ENCODE measurements at places on chromosomes 4 and X. TPM values are rescaled to one million over a fixed set of nuclear protein-coding genes. Genes with fewer than 3 reads are reported as not detected.

- DNase-seq, result no peak
Measured at GRCh38 chrX:119206203-119206602, 29.9 kb upstream of the PGRMC1 start.

- DNase-seq, result no peak
Measured at GRCh38 chrX:110437686-110438085, 79.0 kb downstream of the RTL9 start.

DNA sequence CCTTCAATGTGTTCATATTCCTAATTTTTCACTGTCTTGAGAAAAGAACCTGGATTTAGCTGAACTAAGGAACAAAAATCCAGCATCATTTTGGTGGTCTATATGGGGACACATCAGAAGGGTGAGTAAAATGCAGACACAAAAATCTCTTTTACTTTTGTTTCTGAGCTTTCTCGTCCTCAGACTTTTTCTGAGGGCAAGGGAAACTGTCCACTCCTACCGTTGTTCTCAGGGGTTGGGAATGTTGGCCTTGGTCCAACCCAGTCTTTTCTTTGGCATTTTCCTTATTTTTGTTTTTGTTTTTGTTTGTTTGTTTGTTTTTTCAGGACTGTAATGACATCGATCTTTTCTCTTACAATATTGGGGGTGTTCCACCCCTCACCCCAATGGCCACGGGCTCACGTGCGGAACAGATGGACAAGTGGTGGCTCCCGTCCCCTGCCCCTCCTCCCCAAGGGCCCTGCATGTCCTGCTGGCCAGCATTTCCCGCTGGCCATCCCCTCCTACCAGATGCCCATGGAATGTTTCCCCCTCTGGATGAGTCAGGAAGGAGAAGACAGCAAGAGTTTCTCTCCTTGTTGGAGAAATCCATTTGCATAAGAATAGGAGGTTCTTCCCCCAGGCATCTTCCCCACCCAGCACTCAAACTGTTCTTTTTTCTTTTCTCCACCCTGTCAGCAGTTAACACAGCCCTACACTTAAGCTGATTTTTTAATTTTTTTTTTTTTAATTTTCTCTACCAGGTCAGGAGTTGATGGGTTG is 305.4 kb upstream of the NDST4 start:
- no peak for DNase-seq

DNA sequence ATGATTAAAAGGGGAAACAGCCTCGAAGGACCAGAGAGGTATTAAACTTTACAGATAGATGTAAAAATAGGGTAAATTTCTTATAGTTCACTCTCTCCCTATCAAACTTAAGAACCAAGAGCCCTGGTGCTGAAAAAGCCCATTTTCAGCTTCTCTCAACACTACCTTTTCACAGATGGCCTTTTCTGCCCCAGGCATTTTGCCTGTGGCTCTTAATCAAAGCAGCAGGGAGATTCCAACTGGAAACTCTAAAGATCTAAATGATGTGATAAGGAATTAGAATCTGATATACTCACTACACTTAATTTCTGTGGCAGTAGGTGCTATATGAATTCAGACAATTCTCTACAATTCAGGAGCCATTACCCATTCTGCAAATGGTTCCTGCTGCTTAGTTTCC is 60.0 kb downstream of the AMMECR1 start:
- no peak for DNase-seq

DNA sequence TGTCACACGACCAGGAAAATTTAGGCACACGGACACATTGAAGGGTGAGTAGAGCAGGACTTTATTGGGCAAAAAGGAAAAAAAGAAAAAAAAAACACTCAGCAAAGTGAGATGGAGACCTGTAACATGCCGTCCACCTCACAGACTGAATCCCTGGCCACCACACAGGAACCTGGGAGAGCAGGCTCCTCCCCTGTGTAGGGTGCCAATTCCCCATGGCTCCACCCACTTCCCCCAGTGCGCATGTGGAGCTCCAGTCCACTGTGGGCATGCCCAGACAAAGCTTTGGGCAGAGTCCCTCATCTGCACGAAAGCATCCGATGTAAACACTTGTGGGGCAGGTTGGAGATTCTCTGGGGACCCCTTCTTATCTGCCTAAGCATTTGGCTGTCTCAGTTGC is 23.6 kb upstream of the CBR4 start:
- DNase-seq, result no peak

DNA sequence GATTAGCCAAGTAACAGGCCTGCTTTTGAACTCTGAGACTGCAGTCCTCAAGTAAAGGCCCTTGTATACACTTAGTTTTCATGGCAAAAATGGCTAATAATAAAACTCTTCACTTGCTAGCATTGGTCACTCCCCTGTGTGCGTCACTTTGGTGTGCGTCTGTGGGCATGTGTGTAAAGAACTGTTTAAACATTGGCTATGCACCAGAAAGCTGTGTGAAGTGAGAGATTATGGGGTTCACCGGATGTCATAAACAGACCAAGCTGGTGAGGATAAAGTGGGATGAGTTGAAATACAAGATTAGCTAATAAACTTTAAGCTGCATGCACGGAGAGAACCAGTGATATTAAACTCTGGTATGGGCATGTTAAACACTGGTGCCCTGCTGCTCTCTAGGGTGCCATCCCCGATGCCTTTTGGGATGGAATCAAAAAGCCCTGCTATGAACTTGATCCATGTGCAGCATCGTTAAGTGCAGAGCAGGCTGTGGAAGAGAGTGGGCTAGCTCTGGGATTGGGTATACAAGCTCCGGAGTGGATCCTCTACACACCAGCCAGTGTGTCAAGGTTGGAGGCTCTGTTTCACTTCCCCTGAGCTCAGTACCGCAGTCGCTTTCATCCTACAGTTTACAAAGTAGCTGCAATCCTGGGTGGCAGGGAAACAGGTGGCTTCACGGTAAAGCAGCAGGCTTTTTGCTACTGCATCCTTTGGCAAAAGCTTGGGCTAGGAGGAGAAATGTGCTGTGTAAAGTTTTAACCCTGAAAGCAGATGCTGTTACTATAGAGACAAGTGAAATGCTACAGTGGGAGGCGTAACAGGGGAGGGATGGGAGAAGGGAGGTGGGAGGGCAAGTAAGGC is 108.3 kb upstream of the SLC4A4 start:
- DNase-seq, result no peak

GRCh38 chrX:134006484-134007161 is 21.2 kb upstream of the GPC3 start:
- DNase-seq, result no peak

Gene FRYL
- 51.8 TPM for total RNA-seq

DNA sequence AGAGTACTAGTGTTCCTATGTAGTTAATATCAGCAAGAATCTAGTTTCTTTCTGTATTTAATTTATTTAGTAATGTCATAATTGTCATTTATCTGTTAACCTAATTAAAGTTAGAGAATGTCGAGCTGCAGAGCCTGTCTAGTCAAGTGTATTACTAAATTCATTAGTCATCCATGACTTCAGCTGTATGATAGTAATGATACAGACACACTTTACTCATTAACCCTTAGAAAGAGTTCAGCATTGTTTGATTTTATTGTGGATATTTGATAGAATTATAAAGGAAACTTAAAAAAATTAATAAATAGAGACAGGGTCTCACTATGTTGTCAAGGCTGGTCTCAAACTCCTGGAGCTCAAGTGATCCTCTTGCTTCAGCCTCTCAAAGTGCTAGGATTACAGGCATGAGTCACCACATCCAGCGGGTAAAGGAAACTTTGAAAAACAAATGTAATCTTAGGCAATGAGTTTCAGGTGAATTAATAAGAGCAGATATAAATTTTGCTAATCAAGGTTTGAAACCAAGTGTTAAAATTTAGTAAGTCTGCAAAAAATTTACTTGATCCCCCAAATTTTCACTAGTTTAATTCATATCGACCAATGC is 110.6 kb downstream of the ANK2 start:
- no peak for DNase-seq

Gene SLC6A14
- not detected for total RNA-seq

Gene ARHGAP24
- 69.2 TPM for total RNA-seq

Gene VCX2
- total RNA-seq, result not detected

Gene WAS
- total RNA-seq, result 0.39 TPM

Gene ATP1B4
- total RNA-seq, result not detected

GRCh38 chrX:10725071-10725470 is 104.7 kb upstream of the MID1 start:
- no peak for DNase-seq

DNA sequence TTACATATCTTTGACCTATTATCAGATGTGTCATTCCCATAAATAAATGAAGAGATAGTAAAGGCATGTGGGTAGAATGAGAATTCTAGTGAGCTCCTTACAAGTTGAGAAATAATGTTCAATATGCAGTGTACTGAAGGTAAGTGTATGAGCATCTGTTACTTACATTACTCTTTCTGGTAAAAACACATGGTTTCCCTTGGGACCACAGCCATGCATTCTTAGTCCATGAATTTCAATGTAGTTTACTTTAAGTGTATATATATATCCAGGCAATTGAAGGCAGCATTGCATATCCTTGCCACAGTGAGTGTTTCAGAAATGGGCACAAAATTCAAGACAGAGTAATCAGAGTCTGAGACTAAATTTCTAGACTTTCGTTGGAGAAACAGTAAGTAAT is 277.2 kb downstream of the CXXC4 start:
- DNase-seq, result no peak

GRCh38 chrX:100649550-100650356 is 5.8 kb downstream of the SRPX2 start:
- DNase-seq, result peak; percentile 77

GRCh38 chr4:184402740-184403383 is 71.5 kb downstream of the IRF2 start:
- DNase-seq, result no peak

Gene FRG1
- total RNA-seq, result 35.7 TPM

- no peak for DNase-seq
Measured at GRCh38 chrX:41391606-41392005, 55.5 kb upstream of the NYX start.

Gene CSAG2
- not detected for total RNA-seq

DNA sequence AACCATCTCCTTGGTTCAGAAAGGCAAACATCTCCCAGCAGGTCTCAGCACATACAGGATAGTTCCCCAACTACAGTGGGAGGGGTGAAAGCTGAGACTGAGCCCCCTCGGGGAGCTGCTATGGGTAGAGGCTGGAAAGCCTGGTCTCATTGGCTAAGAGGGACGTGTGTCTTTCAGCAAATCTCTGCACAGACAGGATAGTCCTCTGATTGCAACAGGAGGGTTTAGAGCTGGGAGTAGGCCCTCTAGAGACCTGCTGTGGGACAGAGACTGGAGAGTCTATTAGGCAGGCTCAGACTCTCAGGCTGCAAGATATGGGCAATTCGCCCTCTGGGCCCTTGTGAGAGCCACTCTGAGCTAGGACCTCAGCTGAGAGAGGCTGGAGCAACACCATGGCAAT is 271.6 kb upstream of the GALNT7 start:
- DNase-seq, result no peak

- no peak for DNase-seq
Measured at GRCh38 chrX:110944311-110944750, 148.7 kb upstream of the CHRDL1 start.

Gene IL1RAPL2
- total RNA-seq, result not detected

DNA sequence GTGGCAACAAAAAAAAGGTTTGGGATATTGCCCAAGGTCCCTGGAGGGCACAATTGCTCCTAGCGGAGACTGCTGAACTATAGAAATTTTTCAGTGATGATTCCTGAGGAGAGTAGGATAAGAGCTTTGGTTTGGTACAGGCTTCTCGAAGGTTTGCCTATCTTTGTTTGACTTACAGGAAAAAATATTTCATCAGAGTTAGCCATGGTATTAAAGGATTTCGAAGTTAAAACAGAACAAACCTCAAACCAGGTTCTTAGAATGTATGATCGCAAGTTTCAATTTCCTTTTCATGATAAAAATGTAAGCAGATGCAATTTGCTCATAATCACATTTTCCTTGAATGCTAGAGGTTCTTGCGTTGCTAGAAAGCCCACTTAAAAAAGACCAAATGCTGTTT is 1.7 kb downstream of the EGFL6 start:
- DNase-seq, result no peak

DNA sequence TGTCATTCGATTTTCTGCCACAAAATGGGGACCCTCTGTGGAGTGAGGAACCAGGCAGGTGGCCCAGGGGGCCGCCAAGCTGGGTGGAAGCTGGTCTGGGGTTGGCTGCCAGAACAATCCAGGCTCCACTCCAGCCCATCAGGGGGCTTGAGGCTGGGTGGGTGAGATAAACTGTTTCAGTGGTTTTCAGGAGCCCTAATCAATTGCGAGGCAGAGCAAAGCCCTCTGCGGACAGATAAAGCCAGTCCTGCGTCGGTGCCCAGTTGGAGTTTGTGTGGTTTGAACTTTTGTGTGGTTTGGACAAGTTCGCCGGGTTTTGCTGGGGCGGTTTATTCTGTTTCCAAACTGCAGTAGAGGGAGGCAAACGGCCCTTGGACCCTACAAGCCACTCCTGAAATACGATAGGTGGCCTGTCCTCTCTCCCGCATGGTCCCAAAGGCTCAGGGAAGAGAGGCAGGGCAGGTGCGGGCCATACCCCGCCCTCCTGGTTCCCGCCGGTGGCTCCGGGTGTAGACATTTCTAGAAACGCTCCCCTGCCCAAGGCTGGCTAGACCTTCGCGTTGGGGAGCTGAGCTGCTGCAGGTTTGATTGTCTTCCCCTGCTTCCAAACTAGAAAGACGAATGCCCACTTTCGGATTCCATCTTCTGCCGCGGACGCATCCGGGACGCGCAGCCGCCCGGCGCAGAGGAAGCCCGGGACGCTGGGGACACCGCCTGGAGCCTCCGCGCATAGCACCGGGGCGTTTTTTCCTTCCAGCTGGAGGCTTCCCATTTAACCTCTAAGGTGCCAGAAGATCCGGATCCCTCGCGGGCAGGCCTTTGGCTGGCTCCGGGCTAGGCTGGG is 169.0 kb upstream of the BCOR start:
- DNase-seq, result no peak
